Activated CD4-positive, alpha-beta T cell treated with anti-CD3 and anti-CD28 coated beads for 24 hours (primary cell): ENCODE measurements at places on chromosomes 6 and 20.

GRCh38 chr6:70236343-70236742, 66.5 kb downstream of the COL9A1 start:
- no peak for DNase-seq

DNA sequence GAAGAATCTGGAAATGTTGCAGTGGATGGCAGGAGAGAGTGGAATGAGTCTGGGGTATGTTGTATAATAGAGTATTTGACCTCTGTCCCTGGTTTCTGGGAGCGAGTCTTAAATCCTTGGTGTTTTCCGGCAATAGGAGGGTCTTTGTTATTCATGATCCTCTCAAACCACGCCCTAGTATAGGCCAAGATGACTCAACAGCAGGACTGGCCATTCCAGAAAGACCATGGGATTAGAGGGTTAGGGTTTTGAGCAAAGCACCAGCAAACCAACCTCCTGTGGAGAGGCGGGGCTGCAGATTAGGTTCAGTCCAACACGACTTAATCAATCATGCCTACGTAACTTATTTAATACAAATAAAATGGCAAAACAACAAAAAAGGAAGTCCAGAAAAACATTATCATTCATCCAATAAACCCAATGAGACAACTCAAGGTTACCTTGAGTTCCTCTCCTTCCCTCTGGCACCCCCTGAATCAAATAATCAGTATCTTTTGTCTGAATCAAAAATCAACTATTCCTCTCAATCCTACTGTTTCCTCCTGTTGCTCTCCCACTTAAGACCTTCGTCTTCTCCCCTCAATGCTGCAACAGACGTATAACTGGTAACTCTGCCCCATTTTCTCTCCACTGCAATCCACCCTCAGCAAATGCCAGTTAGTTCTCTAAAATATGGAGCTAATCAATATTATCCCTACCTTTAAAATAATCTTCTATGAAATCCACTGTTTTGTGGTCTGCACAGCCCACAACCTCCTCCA, 15.5 kb downstream of the HUS1B start:
- DNase-seq = no peak

DNA sequence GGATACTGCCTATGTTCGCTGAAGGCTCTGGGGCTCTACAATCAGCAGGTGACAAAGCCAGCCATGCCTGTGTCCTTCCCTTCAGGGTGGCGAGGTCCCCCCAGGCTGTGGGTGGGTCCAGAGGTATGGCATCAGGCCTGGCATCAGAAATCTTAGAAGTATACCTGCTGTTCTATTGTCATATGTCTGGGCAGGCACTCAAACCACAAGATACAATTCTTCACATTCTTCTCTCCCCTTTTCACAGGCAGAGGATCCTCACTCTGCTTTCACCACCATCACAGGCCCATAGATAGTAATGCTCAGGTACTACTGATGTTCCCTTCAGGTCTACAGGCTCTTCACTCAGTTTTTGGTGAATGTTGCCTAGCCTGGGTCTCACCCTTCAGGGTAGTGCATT, 1180.0 kb upstream of the CITED2 start:
- DNase-seq = no peak

DNA sequence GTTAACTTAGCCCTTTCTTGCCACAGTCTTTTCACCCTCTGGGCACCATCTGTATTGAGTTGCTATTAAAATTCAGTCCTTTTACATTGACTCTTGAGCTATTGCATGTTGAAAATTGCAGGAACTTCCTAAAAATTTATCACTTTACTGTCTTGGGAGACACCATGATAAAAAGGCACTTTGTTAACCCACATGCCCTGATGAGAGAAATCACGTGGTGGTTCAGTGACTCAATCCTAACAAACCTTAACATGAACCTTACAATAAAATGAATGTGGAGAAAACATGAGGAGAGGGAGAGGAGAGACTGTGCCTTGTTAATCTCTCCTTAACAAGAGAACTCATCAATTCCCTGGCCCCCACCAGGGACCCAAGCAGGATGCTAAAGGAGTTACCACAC, 30.8 kb downstream of the GSTA4 start:
- DNase-seq = no peak

DNA sequence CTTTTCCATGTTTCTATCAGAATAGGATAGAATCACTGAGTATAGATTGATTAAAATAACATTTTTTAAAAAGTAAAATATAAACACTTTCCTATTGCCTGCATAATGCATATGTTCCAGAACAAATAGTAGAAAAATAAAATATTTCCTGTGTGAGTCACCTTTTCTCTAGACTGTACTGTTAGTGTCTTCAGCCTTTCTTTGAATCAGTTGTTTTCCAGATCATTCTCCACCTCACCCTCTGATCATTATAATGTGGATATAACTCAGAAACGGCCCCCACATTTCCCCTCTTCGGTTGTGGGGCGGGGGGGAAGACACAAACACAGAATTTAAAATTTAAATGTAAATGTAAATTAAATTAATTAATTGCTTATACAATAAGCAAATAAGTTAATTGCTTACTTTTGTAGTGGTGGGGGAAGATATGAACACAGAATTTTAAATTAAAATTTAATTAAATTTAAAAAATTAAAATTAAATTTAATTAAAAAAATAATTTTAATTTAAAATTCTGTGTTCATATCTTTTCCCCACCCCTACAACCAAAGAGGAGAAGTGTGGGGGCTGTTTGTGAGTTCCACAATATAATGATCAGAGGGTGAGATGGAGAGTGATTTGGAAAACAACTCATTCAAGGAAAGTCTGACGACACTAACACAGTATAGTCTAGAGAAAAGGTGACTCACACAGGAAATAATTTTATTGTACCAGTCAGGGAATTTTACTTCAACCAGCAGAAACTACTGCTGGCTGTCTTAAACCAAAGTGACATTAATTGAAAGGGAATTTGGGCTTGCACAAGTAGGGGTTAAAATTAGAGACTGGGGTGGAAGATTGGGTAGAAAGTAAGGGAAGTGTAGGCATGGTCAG, 37.1 kb upstream of the PROKR2 start:
- no peak for DNase-seq

- no peak for DNase-seq
Observed at GRCh38 chr20:41080866-41081265, 52.2 kb downstream of the TOP1 start.

- no peak for DNase-seq
Observed at GRCh38 chr6:35014341-35014740, 125.3 kb downstream of the ANKS1A start.

GRCh38 chr6:31927242-31927862, at the start of gene C2:
Gene C2 (plus strand): TSS chr6:31927717. CDS start chr6:31927753, 36 bp downstream.
- DNase-seq = no peak

DNA sequence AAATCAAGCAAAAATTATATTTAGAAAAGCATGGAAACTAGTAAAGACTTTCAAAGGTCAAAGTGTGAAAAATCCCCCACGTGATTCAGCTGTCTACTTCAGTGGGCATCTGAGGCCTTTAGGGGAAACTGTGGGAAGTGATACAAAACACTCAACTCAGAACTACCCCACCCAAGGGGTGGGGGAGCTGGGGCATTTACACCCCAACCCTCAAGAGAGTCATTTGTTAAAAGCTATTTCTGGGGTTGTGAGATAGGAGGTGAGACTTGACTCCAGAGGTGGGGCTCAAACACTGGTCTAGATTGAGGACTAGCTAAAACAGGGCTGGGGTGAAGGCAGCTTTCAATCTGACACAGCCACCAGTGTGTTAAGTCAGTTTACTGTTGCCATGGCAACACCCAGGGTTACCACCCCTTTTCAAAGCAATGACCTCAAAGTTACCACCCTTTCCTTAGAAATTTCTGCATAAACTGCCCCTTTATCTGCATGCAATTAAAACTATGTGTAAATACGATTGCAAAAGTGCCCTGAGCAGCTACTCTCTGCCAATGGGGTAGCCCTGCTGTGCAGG, 9.9 kb upstream of the GTSF1L start:
- no peak for DNase-seq
